ENCODE measurements at places on chromosomes 3 and 15. TPM values are rescaled to one million over a fixed set of nuclear protein-coding genes. Genes with fewer than 3 reads are reported as not detected.

The POC1A gene
- 4.2 TPM for total RNA-seq

The PLA2G4D gene
- 0.09 TPM for total RNA-seq

- no peak for DNase-seq
Measured at GRCh38 chr3:162354356-162354755, 857.7 kb downstream of the OTOL1 start.

GRCh38 chr3:176950743-176951142, 246.5 kb downstream of the TBL1XR1 start:
- DNase-seq, result no peak

DNA sequence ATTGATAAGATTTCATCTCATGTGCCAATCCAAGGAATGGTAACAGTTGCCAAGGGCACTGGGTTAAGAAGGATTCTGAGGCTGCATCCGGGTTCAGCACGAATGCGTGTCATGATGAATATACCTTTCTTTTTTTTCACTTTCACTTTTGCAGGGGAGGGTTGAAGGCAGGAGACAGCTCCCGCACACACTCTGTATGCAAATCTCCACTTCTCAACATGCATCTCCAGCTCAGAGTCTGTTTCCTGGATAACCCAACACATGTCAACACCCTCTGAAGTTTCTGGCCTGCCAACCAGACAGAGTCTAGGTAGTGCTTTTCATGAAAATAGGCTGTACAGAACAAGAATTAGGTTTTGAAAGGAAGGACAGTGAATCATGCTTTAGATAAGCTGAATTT, 21.6 kb downstream of the B4GALT4 start:
- DNase-seq, result no peak

DNA sequence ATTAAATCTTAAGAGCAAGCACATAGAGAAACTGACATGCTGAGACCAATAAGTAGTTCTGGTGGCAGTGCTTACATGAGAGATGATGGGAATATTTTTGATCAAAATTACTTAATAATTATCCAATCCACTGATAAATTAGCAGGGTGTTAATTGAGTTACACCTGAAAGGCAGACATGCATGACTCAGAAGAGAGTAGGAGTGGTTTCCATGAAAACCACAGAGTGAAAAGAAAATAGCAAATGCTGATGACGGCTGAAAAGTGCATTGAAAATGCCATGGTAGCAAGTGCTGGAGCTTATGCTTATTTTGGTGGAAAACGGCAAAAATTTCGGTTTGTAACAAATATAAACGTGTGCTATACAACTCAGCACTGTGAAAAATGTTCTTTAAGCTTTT, 267.8 kb upstream of the LRRN1 start:
- no peak for DNase-seq
